T-helper 17 cell (primary cell): ENCODE measurements at places on chromosomes 1 and 21.
A peak's percentile ranks its signal among the peaks of the same experiment; 100 is the strongest.

DNA sequence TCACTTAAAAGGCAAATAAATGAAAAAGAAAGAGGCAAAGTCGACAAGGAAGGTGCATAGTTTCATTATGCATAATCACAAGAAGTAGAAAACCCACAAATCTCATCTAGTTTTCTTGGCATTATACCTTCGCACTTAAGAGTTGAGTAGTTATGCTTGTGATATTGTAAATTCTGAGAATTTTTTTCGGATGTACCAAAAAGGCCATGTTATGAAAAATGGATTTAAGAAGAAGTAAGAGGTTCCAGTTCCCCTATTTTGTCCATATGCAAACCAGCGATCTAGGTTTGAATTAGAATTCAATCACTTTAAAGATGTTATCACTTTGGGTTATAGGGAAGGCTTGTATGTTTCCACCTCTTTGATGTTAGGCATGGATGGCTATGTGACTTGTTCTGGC lies 7.9 kb upstream of the ERICH3 start:
- peaks cover 5% of the 10 kb centered on the region for H3K27me3 ChIP-seq
- no peak overlapping the region for H3K4me3 ChIP-seq
- peaks cover 4% of the 10 kb centered on the region for H3K36me3 ChIP-seq

GRCh38 chr1:44559330-44559729 lies 115.0 kb downstream of the TMEM53 start:
- H3K36me3 ChIP-seq = no peaks in the 10 kb centered on the region
- H3K27ac ChIP-seq = no peak overlapping the region
- no peak overlapping the region for H3K4me3 ChIP-seq
- peaks cover 5% of the 10 kb centered on the region for H3K4me1 ChIP-seq

DNA sequence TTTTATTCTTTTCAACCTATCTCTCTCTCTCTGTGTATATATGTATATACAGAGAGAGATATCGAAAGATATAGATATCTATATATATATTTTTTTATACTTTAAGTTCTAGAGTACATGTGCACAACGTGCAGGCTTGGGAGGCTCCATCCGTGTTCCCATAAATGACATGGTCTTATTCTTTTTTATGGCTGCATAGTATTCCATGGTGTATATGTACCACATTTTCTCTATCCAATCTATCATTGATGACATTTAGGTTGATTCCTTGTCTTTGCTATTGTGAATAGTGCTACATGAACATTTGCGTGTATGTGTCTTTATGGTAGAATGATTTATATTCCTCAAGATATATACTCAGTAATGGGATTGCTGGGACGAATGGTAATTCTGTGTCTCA lies 55.2 kb upstream of the GPR88 start:
- H3K27me3 ChIP-seq = no peaks in the 10 kb centered on the region
- no peak overlapping the region for H3K4me3 ChIP-seq

DNA sequence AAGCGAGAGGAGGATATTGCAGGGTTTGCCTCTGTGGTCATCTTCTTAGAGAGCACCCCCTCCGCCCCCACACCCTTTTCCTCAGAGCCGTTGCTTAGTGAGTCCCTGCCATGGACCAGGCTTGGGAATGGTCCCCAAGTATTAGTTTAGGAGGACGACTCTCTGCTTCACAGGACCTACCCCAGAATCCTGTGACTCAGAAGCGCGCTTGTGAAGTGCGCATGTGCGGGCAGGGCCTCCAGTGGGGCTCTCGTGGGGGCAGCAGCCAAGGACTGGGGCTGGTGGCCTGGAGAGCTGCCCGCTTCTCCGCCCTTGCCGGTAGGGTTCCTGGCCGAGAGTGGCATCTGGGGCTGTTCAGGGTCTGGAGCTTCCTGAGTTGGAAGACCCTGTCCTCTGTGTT lies 37.3 kb upstream of the HMGN1 start:
- DNase-seq = no peak
- no peaks in the 10 kb centered on the region for H3K36me3 ChIP-seq
- peaks cover 31% of the 10 kb centered on the region for H3K4me1 ChIP-seq

DNA sequence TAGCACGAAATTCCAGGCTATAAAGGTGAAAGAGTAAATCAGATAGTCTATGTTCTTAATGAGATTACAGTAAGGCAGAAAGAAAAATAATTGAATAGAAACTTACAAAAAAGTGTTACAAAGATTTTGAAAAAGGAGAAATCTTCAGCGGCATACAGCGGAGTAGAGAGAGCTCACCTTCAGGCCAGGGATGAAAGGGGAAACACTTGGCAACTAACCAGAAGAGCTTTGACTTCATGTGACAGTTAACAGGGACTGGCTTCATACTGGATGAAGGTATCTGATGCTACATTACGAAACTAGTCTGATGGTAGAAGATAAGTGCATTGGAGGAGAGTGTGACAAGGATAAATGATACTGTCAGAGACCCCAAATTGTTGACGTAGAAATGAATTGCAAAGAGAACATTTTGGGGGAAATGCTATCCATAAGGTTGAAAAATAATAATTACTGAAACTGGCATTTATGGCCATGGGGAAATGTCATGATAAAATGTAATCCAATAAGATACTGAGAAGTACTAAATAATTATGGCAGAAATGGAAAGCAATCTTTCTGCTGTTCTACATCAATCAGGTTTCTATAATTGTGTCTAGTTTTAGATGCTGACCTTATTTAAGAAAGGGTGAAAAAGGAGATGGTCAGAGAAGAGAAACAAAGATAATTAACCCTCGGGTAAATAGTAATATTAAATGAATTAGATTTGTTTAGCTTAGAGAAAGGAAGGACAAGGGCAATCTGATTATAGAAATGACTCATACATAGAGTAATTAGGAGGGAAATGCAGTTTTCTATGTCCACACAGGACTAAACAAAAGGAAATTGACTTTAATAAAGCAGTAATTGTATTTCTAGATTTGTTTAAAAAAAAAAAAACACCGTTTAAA lies 808.7 kb downstream of the NCAM2 start:
- no peaks in the 10 kb centered on the region for H3K4me1 ChIP-seq
- no peak for DNase-seq
- H3K36me3 ChIP-seq = no peaks in the 10 kb centered on the region
- H3K27ac ChIP-seq = no peak overlapping the region
- no peak overlapping the region for H3K4me3 ChIP-seq

GRCh38 chr1:204151552-204152309 lies at the start of gene ETNK2:
TSS of gene ETNK2 (minus strand) at chr1:204152044. CDS start at chr1:204151852, 192 bp downstream.
- H3K27me3 ChIP-seq = peaks cover 4% of the 10 kb centered on the region
- peaks cover 8% of the 10 kb centered on the region for H3K4me1 ChIP-seq
- peak within 1 kb of the TSS; percentile 86 for H3K4me3 ChIP-seq
- no peaks in the 10 kb centered on the region for H3K36me3 ChIP-seq
- H3K27ac ChIP-seq = peak within 1 kb of the TSS; percentile 29
- peak; percentile 67 for DNase-seq

GRCh38 chr1:38814984-38815464 lies 44.5 kb downstream of the RRAGC start:
- peaks cover 83% of the 10 kb centered on the region for H3K27me3 ChIP-seq
- no peak overlapping the region for H3K27ac ChIP-seq
- peaks cover 5% of the 10 kb centered on the region for H3K36me3 ChIP-seq
- H3K4me3 ChIP-seq = no peak overlapping the region

GRCh38 chr1:47738560-47739182 lies 258.5 kb downstream of the TRABD2B start:
- H3K27ac ChIP-seq = no peak overlapping the region
- no peak for DNase-seq
- H3K36me3 ChIP-seq = no peaks in the 10 kb centered on the region
- no peak overlapping the region for H3K4me3 ChIP-seq
- no peaks in the 10 kb centered on the region for H3K4me1 ChIP-seq

DNA sequence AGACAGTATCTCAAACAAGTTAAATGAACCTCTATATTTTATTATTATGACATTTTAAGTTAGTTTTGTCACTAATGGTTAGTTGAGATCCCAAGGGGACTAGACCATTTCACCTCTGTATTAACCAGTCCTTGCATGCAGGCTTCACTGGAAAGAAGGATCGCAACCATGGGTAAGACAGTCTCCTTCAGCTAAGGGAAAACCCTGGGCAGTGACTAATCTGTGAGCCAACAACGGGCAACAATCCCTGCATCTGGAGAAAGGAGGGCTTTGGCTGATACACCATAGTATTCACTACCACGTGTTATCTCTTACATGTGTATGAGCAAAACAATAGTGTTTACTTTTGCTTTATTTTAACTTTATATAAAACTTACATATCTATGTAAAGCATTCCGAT lies 708.8 kb upstream of the CHRM3 start:
- H3K27me3 ChIP-seq = no peaks in the 10 kb centered on the region
- no peaks in the 10 kb centered on the region for H3K36me3 ChIP-seq
- H3K4me3 ChIP-seq = no peak overlapping the region
- no peaks in the 10 kb centered on the region for H3K4me1 ChIP-seq

DNA sequence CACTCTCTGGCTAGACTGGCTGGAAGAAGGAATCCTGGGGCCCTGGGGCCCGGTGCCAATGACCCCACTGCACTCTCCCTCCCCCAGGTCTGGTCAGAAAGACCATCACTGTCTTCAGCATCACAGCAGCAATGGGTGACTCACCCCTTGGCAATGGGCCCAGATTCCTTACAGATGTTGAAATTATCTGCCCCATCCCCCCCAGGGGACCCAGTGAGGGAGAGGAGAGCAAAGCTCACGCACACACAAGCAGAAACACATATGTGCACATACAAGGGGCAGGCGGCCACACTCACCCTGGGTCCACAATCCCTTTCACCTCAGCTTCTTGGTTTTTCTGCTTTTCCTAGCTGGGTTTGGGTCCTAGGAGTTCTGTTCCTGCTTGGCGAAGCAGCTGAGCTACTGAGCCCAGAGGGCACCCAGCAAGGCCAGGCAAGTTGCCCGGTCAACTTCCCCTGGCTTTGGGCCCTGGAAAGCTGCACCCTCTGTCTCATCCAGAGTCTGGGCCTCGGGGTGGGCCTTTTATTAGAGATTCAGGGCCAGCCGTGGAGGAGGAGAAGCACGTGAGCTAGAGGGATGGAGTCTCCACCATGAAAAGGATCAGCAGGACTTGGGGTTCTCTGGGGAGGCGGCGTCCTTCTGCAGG lies 2.6 kb downstream of the COL16A1 start:
- H3K27ac ChIP-seq = peak overlapping the region; percentile 71
- H3K36me3 ChIP-seq = no peaks in the 10 kb centered on the region
- H3K4me1 ChIP-seq = peaks cover 37% of the 10 kb centered on the region
- H3K4me3 ChIP-seq = no peak overlapping the region

DNA sequence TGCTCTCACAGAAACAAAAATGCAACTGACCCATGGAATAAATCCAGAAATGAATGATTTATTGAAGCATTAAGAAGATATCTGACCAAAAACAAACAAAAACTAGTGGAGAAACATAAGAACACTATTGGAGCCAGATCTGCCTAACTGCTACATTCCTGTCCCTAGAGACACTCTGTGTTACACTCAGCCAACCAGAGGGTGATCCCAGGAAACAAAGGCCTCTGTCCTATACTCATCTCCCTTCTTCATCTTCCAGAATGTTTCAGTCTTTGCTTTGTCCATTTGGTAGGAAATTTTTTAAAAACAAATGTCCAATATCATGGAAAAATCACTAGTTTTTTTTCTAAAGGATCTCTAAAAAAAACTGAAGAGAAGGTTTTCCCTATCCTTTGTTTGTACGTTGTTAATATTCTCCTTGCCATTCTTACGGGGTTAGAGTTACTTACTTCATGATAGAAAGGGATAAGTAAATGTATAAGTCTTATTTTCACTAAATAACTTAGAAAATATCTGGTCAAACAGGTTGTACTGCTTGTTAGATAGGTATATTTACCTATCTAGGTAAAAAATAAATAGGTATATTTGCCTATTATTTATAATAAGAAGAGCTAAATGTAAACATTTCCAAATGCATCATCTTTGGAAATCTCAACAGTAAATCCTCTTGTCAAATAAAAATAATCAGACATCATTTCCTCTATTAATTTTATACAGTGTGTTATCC lies 59.1 kb downstream of the NME7 start:
- DNase-seq = no peak
- H3K4me1 ChIP-seq = peaks cover 6% of the 10 kb centered on the region
- no peak overlapping the region for H3K27ac ChIP-seq
- H3K27me3 ChIP-seq = no peaks in the 10 kb centered on the region

DNA sequence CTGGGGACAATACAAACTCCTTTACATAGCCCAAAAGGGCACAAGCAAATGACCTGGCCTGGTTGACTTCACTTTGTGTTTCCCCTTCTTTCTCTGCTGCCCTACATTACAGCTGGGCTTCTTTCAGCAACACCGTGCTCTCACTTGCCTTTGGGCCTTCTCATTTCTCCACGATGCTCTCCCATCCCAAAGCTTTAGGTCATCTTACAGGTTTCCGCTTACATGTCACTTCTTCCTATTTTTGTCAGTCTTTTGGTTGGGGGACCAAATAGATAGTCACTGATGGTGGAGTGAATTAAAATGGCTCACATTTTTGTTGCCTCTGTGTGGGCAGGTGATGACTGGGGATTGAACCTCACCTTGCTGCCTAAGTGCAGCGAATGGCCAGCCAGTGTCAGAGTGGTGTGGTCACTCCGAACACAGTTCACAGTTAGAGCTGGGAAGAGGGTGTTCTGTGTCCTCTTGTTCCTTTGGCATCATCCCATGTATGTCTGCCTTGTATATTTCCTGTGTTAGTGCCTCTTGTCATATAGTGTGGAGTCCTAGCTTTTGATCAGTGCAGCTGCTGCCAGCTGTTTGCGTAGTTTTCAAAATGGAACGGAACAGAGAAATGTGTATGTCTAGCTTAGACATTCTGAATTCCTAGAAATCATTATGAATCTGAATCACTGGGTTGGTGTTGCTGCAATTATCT lies 134.8 kb downstream of the NOS1AP start:
- no peak overlapping the region for H3K4me3 ChIP-seq
- DNase-seq = no peak
- no peaks in the 10 kb centered on the region for H3K36me3 ChIP-seq
- H3K27me3 ChIP-seq = peaks cover 83% of the 10 kb centered on the region
- no peaks in the 10 kb centered on the region for H3K4me1 ChIP-seq

DNA sequence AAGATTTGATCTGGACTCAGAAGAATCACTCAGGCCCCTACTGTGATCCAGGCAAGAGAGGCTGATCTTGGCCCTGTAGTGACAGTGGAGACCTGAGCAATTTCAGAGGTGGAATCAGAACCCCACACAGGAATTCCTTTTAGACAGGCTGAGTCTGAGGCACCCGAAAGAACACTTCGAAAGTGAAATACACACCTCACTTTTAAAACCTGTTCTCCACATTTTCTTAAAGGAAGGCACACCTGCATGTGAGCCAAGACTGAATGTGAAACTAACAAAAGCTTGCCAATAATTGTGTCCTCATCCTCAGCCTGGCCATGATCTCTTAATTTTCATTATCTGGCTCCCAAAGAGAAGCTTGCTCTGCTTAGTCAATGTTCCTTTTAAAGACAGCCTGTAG lies 32.2 kb downstream of the SIPA1L2 start:
- H3K27ac ChIP-seq = peak overlapping the region; percentile 45
- H3K27me3 ChIP-seq = no peaks in the 10 kb centered on the region
- no peak for DNase-seq
- no peaks in the 10 kb centered on the region for H3K36me3 ChIP-seq

- H3K36me3 ChIP-seq = no peaks in the 10 kb centered on the region
- DNase-seq = no peak
- no peak overlapping the region for H3K27ac ChIP-seq
- no peak overlapping the region for H3K4me3 ChIP-seq
These were observed 178.1 kb downstream of the ZP4 start for GRCh38 chr1:237712586-237713157.

- DNase-seq = no peak
- H3K4me1 ChIP-seq = no peaks in the 10 kb centered on the region
- H3K36me3 ChIP-seq = no peaks in the 10 kb centered on the region
These were observed 219.5 kb downstream of the ZP4 start for GRCh38 chr1:237671262-237671661.
